ENCODE measurements at places on chromosomes 5 and 9.
A peak's percentile ranks its signal among the peaks of the same experiment; 100 is the strongest.

- H3K27me3 ChIP-seq: no peaks in the 10 kb centered on the region
- H3K27ac ChIP-seq: no peak overlapping the region
- H3K36me3 ChIP-seq: peaks cover 5% of the 10 kb centered on the region
- H3K4me1 ChIP-seq: peaks cover 31% of the 10 kb centered on the region
- no peak overlapping the region for H3K4me3 ChIP-seq
Measured at GRCh38 chr9:124259158-124259808, 1.5 kb downstream of the NEK6 start.

DNA sequence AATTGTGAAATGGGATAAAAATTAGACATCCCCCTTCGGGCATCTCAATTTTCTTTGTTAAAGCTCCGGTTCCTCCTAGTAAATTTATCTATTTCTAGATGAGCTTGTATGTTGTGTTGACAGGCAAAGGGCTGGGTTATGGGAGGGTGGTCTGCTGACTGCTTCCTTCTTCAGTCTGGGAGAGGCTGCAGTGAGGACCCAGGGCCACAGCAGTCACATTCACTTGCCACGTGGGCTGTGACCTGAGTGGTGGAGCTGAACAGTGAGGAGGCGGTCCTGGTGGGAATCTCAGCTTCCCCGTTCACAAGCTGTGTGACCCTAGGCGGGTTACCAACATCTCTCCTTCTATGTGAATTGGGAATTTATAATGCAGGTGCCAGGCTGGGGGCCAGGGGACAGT, 57.5 kb upstream of the RXRA start:
- H3K27ac ChIP-seq: no peak overlapping the region
- H3K36me3 ChIP-seq: no peaks in the 10 kb centered on the region
- no peak for DNase-seq
- H3K27me3 ChIP-seq: no peaks in the 10 kb centered on the region
- H3K4me3 ChIP-seq: no peak overlapping the region

GRCh38 chr5:83145882-83146331, 68.6 kb downstream of the XRCC4 start:
- no peaks in the 10 kb centered on the region for H3K36me3 ChIP-seq
- no peak overlapping the region for H3K27ac ChIP-seq
- no peaks in the 10 kb centered on the region for H3K27me3 ChIP-seq

- DNase-seq: no peak
- no peaks in the 10 kb centered on the region for H3K27me3 ChIP-seq
- H3K4me1 ChIP-seq: peaks cover 86% of the 10 kb centered on the region
- H3K36me3 ChIP-seq: peaks cover 81% of the 10 kb centered on the region
- peak overlapping the region; percentile 97 for H3K27ac ChIP-seq
- peak overlapping the region; percentile 82 for H3K4me3 ChIP-seq
Measured at GRCh38 chr5:134120386-134121138, 6.1 kb downstream of the TCF7 start.

DNA sequence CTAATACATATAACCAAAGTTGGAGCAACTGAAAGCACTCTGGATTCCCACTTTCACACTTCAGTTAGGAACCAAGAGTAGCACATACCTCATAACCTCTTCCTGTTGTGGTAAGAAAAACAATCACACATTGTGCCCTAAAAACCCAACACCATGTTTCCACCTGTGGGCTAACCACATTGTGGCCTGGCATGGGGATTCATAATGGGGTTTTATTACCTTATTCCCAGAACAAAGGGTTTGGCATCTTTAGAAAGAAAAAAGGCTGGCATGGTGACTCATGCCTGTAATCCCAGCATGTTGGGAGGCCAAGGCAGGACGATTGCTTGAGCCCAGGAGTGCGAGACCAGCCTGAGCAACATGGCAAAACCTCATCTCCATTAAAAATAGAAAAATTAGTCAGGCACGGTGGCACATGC, 60.6 kb downstream of the HSD17B3 start:
- peaks cover 5% of the 10 kb centered on the region for H3K27me3 ChIP-seq
- no peak overlapping the region for H3K27ac ChIP-seq
- H3K4me1 ChIP-seq: peaks cover 14% of the 10 kb centered on the region
- DNase-seq: peak; percentile 44

DNA sequence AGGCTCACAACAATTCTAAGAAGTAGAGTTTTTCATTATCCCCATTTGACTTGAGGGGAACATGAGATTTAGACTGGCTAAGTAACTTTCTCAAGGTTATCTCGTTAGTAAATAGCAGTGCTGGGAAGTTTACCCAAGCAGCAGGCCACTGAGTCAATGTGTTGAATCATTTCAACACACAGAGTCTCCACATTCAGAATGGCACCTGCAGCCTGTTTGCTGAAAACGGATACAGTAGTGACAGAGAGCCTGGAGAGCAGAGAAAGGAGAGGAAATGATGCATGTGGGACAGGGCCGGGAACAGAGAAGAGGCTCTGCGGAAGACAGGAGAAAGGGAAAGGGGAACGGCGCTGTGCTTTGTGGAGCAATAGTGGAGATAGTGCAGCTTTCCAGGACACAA, 33.5 kb upstream of the ZSWIM6 start:
- H3K36me3 ChIP-seq: no peaks in the 10 kb centered on the region
- H3K27me3 ChIP-seq: no peaks in the 10 kb centered on the region
- no peak overlapping the region for H3K4me3 ChIP-seq
- no peaks in the 10 kb centered on the region for H3K4me1 ChIP-seq
- DNase-seq: no peak

GRCh38 chr9:89929315-89929672, 324.5 kb downstream of the GADD45G start:
- H3K36me3 ChIP-seq: no peaks in the 10 kb centered on the region
- H3K4me1 ChIP-seq: no peaks in the 10 kb centered on the region
- no peaks in the 10 kb centered on the region for H3K27me3 ChIP-seq
- no peak for DNase-seq

DNA sequence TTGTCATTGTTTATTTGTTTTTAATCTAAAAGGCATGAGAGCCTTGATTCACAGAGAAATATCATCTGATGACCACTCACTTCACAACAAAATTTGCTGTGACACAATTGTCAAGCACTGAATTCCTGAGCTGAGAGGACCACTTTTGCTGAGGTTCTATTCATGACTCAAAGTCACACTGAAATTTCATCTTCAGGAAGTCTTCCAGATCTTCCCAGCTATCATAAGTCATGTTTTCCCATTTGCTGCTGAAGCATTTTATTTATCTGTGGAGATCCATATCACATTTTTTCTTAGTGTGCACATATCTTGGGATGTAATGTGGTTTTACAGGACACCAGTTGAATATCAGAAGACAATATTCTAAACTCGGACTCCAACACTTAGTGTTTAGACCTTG, 255.1 kb upstream of the TRIM32 start:
- no peaks in the 10 kb centered on the region for H3K27me3 ChIP-seq
- no peaks in the 10 kb centered on the region for H3K4me1 ChIP-seq
- no peak overlapping the region for H3K4me3 ChIP-seq
- H3K27ac ChIP-seq: no peak overlapping the region

DNA sequence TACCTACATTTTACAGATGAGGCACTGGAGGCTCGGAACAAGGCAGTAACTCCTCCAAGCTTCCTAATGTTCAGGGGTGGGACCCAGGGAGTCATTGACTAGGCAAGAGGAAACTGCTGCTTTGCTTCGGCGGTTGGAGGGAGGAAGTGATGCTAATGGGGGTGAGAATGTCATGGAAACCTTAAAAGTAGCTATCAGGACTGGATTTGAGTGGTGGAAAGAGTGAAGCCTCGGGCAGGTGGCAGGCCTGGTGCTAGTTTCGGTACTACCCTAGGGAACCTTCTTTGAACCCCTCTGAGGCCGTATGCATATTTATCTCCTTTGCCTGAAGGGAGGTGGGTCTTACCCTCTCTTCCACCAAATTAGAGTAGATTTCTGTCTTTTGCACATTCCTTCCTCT, 1.6 kb downstream of the BSPRY start:
- no peak overlapping the region for H3K4me3 ChIP-seq
- no peak overlapping the region for H3K27ac ChIP-seq
- no peaks in the 10 kb centered on the region for H3K36me3 ChIP-seq
- H3K4me1 ChIP-seq: peaks cover 17% of the 10 kb centered on the region
- no peak for DNase-seq

GRCh38 chr5:120538644-120539043, 74.5 kb downstream of the PRR16 start:
- DNase-seq: no peak
- H3K4me3 ChIP-seq: no peak overlapping the region
- no peaks in the 10 kb centered on the region for H3K36me3 ChIP-seq
- no peak overlapping the region for H3K27ac ChIP-seq
- H3K27me3 ChIP-seq: no peaks in the 10 kb centered on the region

- no peaks in the 10 kb centered on the region for H3K36me3 ChIP-seq
- no peaks in the 10 kb centered on the region for H3K27me3 ChIP-seq
- DNase-seq: no peak
- H3K4me3 ChIP-seq: no peak overlapping the region
- no peak overlapping the region for H3K27ac ChIP-seq
- no peaks in the 10 kb centered on the region for H3K4me1 ChIP-seq
Measured at GRCh38 chr5:127447827-127448226, 69.6 kb upstream of the PRRC1 start.

- no peak for DNase-seq
- H3K4me3 ChIP-seq: no peak overlapping the region
- H3K27ac ChIP-seq: no peak overlapping the region
- H3K27me3 ChIP-seq: no peaks in the 10 kb centered on the region
- H3K4me1 ChIP-seq: peaks cover 16% of the 10 kb centered on the region
Measured at GRCh38 chr5:177588413-177588909, 3.5 kb upstream of the TMED9 start.

DNA sequence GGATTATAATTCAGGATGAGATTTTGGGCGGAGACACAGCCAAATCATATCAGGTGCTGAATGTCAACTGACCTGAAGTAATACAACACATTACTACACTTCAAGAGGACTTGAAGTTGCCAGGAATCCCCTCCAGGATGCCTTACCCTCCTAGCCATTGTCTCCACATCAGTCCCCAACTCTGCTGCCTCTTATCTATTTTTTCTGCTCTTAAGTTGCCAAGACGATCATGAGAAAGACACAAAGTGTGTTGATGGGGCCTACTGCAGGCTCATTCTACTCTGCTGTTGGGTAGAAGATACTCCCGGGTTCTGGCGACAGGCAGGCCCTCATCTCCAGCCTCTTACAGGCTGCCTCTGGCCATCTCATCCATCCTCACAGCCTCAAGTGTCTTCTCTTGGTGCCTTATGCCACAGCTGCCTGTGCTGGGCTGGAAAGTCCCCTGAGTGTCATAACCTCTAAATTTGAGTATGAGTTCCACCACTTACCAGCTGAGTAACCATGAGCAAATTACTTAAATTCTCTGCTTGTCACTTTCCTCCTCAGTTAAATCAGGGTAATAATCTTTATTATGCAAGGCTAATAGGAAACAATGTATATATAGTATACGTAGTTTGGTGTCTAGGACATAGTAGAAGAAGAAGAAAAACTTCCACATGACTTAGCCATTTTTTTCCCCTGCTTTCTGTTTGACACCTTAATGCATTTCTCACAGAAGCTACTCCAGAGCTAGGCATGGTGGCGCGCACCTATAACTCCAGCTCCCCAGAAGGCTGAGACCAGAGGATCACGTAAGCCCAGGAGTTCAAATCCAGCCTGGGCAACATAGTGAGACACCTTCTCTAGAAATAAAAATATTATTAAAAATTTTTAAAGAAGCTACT, 73.0 kb upstream of the SNX2 start:
- DNase-seq: no peak
- no peaks in the 10 kb centered on the region for H3K4me1 ChIP-seq
- H3K36me3 ChIP-seq: no peaks in the 10 kb centered on the region
- no peak overlapping the region for H3K4me3 ChIP-seq
- H3K27ac ChIP-seq: no peak overlapping the region
